ENCODE measurements at places on chromosomes 2 and 18.

DNA sequence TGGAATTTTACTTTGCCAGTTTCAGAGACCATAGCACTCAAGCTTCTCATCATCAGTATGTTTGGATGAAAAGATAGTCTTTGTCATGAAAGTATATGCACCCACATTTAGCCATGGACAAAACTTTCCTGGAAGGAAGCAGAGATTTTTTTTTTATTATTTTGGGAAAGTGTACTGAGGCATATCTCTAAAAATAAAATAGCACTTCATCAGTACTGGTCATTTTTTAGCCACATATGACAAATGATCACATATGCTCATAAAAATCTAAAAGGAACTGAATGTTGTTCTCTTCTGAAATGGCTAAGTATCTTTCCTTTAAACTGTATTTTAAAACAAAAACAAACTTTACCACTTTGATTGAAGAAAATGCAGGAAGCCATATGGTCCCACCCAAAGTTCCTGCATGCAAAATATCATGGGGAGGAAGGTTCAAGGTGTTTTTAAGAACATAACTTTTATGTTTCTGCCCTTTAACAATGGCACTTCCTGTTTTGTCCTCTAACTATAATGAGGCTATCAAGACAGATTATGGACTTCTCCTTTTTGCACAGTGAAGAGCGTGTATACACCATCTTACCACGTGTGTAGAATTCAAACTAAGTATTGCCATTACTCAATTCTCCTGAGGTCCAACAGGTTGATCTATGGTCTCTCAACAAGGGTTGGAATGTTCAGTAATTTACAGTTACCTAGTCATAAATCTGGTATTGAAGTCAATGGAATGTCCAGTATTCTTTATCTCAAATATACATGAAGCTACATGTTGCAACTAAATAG, 77.1 kb upstream of the SLC39A10 start:
- DNase-seq = no peak
- no peaks in the 10 kb centered on the region for H3K36me3 ChIP-seq
- peak overlapping the region; percentile 57 for H3K27ac ChIP-seq
- no peaks in the 10 kb centered on the region for H3K27me3 ChIP-seq
- peaks cover 3% of the 10 kb centered on the region for H3K4me1 ChIP-seq

GRCh38 chr2:20184067-20184938, 40.6 kb downstream of the SDC1 start:
- H3K27ac ChIP-seq = peak overlapping the region; percentile 89
- no peaks in the 10 kb centered on the region for H3K27me3 ChIP-seq
- DNase-seq = no peak
- H3K4me1 ChIP-seq = peaks cover 40% of the 10 kb centered on the region
- no peaks in the 10 kb centered on the region for H3K36me3 ChIP-seq

GRCh38 chr2:191325651-191326365, 80.6 kb downstream of the MYO1B start:
- peaks cover 32% of the 10 kb centered on the region for H3K4me1 ChIP-seq
- no peak overlapping the region for H3K4me3 ChIP-seq
- H3K27me3 ChIP-seq = no peaks in the 10 kb centered on the region
- H3K27ac ChIP-seq = no peak overlapping the region
- peaks cover 21% of the 10 kb centered on the region for H3K36me3 ChIP-seq
- DNase-seq = no peak

DNA sequence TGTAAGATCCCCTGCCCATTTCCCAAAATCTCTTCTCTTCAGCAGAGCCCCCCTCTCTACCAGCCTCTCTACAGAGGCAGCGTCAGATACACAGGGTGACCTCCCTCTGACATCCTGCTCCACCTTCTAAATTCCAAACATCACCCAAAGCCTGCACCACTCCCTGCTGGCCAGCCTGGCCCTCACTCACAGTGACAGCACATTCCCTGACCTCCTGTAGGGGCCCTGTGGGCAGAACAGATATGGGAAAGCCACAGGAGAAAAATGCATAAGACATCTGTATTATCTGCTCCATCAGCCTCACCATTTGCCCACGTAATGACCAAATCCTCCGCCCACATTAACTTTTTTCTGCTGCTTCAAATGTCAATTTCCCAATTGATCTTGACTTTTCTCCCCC, 40.6 kb downstream of the TRABD2A start:
- H3K27ac ChIP-seq = no peak overlapping the region
- no peak overlapping the region for H3K4me3 ChIP-seq
- H3K4me1 ChIP-seq = no peaks in the 10 kb centered on the region
- DNase-seq = no peak
- H3K27me3 ChIP-seq = peaks cover 7% of the 10 kb centered on the region
- H3K36me3 ChIP-seq = no peaks in the 10 kb centered on the region

GRCh38 chr2:43294973-43295603, 68.7 kb upstream of the ZFP36L2 start:
- no peak for DNase-seq
- H3K4me1 ChIP-seq = peaks cover 22% of the 10 kb centered on the region
- H3K36me3 ChIP-seq = peaks cover 39% of the 10 kb centered on the region
- H3K27me3 ChIP-seq = no peaks in the 10 kb centered on the region

- no peak overlapping the region for H3K4me3 ChIP-seq
- H3K27ac ChIP-seq = no peak overlapping the region
- H3K4me1 ChIP-seq = peaks cover 9% of the 10 kb centered on the region
- no peak for DNase-seq
- H3K27me3 ChIP-seq = peaks cover 19% of the 10 kb centered on the region
These were observed 193.4 kb downstream of the TDRD15 start for GRCh38 chr2:21317131-21317530.

- no peak overlapping the region for H3K4me3 ChIP-seq
- peak; percentile 50 for DNase-seq
- H3K27me3 ChIP-seq = no peaks in the 10 kb centered on the region
- no peaks in the 10 kb centered on the region for H3K4me1 ChIP-seq
- H3K27ac ChIP-seq = no peak overlapping the region
These were observed 62.7 kb downstream of the ADD2 start for GRCh38 chr2:70705160-70705850.

- H3K4me1 ChIP-seq = no peaks in the 10 kb centered on the region
- no peak overlapping the region for H3K4me3 ChIP-seq
- no peak for DNase-seq
- H3K27ac ChIP-seq = no peak overlapping the region
These were observed 757.7 kb downstream of the EPHA4 start for GRCh38 chr2:220814441-220814840.

DNA sequence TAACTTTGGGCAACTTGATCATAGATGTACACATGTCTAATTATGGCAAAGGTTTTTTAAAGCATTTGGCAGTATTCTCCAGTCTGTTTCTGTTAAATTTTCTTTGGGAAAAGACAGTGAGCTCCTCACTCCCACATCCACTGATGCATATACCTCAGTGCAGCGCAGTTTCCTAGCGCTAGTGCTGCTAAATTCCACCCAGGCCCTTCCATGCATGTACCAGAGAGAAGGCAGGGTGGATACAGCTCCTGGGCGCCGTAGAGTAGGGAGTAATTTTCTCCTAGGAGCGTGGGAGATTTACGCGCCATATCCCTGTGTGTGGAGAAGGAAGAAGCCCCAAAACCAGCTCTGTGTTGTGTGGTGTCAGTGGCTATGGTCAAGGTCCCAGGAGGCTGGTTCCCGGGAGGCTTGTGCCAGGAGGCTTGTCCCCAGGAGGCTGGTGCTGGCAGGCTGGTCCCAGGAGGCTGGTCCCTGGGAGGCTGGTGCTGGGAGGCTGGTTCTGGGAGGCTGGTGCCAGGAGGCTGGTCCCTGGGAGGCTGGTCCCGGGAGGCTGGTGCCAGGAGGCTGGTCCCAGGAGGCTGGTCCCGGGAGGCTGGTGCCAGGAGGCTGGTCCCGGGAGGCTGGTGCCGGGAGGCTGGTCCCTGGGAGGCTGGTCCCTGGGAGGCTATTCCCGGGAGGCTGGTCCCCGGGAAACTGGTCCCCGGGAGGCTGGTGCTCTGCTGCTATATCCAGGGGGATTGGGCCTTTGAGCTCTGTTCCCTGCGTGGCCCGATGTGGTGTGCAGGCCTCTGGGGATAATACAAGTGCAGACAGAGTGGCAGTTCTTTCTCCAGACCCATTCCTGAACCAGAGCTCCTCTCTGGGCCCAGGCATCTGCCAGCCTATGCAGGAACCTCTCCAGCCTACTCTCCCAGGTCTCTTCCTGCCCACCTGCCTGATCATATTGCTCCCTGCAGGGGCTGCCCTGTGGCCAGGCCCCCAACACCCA, 161.2 kb downstream of the SEPTIN10 start:
- H3K4me1 ChIP-seq = peaks cover 19% of the 10 kb centered on the region
- DNase-seq = no peak
- H3K27me3 ChIP-seq = peaks cover 2% of the 10 kb centered on the region
- no peak overlapping the region for H3K4me3 ChIP-seq

DNA sequence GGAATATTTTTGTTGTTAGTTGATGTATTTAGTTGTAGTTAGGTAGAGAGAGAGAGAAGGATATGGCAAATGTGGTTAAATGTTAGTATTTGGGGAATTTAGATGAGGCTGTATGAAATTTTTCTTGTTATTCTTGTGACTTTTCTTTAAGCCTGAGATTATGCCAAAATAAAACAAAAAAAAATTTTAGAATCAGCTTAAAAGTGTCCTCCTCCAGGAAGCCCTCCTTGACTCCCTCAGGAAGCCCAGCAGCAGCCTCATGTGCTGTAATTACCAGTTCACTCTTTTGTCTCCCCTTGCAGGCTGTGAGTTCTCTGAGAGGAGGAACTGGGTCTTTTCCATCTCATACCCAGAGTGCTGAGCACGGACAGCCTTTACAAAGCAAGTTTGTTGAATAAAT, 243.5 kb downstream of the TFCP2L1 start:
- peak; percentile 15 for DNase-seq
- no peaks in the 10 kb centered on the region for H3K36me3 ChIP-seq
- peaks cover 44% of the 10 kb centered on the region for H3K27me3 ChIP-seq
- peaks cover 8% of the 10 kb centered on the region for H3K4me1 ChIP-seq
- H3K27ac ChIP-seq = no peak overlapping the region

DNA sequence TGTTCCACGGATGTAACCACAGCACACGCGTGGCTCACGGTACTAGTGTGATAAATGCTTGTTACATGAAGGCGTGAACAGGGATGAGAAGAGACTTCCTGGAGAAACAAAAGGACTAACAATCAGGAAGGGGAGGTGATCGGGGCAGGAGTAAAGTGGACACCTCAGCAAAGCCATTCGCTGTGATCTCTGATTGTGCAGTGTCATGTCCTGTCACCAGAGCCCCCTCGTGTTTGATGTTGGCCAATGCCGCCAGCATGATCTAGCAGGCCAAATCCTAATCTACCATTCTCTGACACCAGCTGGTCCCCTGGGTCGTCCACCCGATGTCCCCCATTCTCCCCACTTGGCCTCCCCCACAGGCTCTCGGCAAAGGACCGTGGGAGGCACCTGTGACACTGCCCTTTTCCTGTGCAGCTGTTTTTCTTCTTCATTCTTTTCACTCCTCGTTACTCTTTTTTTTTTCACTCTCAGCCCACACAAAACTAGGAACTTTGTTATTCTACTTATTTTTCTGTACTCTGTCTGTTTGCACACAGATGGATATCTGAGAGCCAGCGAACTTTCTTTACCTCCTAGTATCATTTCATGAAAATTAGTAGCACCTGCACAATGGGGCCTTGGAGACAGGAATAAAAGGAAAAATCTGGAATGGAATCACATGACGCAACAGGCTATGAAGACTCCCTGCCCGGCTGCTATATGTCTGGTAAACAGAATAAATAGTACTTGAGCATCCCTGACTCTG, 146.8 kb downstream of the TGIF1 start:
- H3K27me3 ChIP-seq = no peaks in the 10 kb centered on the region
- H3K36me3 ChIP-seq = peaks cover 3% of the 10 kb centered on the region
- no peak for DNase-seq
- peak overlapping the region; percentile 70 for H3K4me3 ChIP-seq
- H3K27ac ChIP-seq = peak overlapping the region; percentile 97

DNA sequence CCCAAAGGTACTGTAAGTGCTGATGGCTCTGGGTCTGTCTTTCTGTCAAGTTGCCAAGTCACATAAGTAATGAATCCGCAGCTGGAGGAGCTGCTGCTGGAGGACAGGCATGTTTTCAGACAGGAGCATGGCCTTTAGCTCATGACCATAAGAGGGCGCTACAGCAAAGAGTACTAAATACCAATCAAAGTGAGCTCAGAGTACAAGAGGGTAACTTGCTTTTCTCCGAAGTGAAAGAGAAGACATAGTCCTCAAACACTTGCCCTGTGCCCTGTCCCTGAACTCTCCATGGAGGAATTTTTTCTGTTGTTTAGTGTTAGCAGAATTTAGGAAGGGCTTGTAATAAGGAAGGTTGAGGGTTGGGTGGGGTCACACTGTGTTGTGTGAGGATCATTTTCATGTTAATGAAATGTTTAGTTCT, 58.0 kb upstream of the EML6 start:
- peaks cover 18% of the 10 kb centered on the region for H3K4me1 ChIP-seq
- H3K27me3 ChIP-seq = no peaks in the 10 kb centered on the region
- peak overlapping the region; percentile 21 for H3K4me3 ChIP-seq
- peaks cover 69% of the 10 kb centered on the region for H3K36me3 ChIP-seq

DNA sequence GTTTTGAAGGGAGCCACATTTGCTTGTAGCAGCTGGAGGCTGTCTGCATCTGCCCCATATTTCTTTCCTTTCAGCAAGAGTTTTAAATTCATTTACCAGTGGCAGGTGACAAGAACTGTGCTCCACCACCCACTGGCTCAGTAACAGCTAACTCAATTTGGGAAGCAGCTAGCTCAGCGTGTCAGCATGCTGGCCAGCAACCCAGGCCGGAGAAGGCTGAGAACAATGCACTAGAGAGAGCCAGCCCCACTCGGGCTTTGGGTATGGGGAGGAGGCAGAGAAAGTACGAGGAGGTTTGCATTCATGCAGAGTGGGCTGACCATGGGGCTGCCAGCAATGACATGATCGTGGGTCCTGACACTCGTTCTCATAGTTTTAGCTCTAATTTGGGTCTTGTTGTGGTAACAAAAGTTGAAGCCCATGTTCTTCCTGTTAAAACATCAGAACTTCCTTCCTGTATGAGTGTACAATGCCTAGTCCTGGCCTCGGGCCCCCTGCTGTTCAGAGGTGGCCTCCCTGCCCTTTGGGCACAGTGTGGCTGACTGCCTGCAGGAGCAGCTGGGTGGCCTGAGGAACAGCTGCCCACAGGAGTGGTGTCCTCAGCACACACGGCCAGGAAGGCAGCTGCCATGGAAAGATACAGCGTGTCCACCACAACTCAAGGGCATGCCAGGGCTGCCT, 23.0 kb downstream of the CDC42EP3 start:
- peaks cover 28% of the 10 kb centered on the region for H3K4me1 ChIP-seq
- no peaks in the 10 kb centered on the region for H3K27me3 ChIP-seq
- no peak for DNase-seq
- H3K36me3 ChIP-seq = peaks cover 47% of the 10 kb centered on the region

DNA sequence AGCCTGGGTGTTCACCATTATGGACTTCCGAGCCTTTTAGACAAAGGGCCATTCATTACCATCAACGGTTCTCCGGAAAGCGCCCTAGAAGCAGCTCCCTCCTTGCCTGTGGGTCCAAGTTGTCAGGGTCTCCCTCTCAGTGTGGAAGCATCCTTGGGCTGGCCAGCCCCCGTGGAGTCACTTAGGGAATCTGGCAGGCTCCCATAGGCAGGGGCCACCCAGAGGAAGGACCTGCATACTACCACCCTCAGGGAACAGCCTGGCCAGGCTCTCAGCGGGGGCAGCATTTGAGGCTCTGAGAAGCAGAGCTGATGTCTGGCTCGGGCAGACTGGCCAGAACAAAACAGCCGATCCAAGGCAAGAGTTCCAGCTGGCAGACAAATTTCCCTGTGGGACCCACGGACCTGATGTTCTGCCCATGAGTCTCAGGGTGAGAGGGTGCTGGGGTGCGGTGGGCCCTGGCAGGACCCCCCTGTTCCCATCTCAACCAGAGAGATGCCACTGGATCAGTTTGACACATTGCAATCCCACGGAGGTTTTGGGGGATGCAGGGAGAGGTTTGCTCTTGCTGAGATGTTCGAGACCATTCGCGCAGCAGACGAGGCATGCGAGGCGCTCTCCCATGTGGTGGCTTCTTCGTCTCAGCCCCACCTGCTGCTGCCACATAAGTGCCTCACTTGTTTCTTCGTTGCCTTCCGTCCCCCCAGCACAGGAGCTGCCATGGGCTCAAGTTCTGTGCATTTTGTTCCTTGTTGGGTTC, 56.9 kb downstream of the ACKR3 start:
- H3K36me3 ChIP-seq = no peaks in the 10 kb centered on the region
- DNase-seq = no peak
